Upper lobe of left lung (tissue), 6 donors: ENCODE measurements at places on chromosomes 16 and 17. TPM values are rescaled to one million over a fixed set of nuclear protein-coding genes. Genes with fewer than 3 reads are reported as not detected.

The JPH3 gene
- total RNA-seq: not detected

GRCh38 chr17:14044702-14045101, 24.6 kb upstream of the COX10 start:
- DNase-seq: no peak

DNA sequence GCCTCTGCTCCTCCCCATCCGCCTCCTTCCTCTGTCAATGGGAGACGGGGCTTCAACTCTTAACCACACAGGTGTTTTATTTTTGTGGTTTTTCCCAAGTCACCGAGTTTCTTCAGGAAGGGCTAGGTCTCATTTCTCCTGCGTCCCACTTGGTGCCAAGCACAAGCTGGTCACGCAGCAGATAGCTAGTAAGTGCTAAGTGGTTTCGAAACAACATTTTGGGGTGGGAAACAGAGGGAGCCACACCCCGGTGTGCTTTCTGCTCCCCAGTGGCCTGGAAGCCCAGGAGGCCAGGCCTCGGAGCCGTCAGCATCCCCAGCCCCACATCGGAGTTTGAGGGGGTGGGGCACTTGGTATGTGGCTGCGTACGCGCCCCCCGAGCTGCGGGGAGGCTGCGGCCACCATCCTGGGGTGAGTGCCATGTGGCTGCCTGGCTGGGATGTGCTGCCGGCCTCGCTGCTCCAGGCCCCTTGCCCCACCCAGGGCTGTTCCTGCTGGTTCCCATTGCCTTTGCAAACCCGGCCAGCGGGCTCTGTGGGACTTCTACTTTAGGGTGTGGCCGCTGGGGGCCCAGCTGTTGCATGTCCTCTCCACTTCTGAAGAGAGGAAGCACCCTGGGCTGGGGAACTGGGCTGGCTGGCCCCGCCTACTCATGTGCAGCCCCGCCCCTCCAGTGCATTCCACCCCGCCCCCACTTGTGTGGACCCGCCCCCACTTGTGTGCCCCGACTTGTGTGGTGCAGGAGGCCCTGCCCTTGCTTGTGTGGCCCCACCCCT, 55.6 kb downstream of the BAIAP2 start:
- DNase-seq: peak; percentile 92

- DNase-seq: no peak
These were observed 1.8 kb upstream of the BCAR1 start for GRCh38 chr16:75252946-75253911.

DNA sequence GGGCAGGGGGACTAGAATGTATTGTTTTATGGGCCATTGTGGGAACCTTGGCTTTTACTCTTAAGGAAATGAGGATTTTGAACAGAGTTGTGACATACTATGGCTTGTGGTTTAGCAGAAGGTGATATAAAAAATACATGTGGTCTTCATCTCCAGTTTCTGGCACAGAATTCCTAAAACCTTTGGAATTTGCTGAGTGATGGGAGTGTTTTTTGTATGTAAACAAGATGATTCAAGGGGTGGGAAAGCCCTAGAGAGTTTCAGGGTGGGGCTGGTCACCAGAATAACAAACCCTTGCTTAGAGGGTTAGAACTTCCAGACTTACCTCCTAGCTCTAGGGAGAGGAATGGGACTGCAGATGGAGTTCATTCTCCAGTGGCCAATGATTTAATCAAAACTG, 316.1 kb downstream of the PHKB start:
- no peak for DNase-seq

- no peak for DNase-seq
These were observed 404.6 kb downstream of the SLC39A11 start for GRCh38 chr17:72687886-72688285.

DNA sequence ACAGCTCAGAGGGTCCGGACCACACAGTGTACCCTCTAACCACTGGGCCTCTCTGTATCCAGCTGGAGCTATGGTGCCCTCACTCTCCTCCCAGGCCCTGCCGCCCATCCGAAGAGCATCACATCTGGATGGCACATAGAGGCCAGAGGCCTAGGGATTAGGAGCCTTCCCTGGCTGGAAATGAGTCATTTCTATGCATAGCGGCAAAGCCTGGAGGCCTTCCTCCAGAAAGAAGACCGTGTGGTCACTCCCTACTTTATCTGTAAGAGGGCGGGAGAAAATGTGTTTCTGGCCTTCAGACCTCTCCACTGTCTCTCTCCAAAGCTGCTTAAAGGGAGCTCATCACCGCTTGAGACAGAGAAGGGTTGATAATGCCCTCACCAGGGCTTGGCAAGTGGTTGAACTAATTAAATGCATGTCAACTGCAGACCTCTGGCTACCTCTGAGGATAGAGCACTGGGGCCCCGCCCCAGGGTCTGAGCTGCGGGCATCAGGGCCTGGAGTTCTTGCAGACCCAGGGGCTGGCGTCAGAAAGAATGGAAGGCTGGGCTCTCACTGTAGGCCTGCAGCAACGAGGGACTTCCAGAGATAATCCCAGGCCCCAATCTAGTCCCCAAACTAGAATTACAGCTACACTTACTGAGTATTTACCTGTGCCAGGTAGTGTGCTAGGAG, 122.2 kb downstream of the IRX5 start:
- DNase-seq: peak; percentile 27

The ASGR2 gene
- total RNA-seq: 1.5 TPM

GRCh38 chr16:24771779-24772157, 42.3 kb downstream of the TNRC6A start:
- DNase-seq: no peak

DNA sequence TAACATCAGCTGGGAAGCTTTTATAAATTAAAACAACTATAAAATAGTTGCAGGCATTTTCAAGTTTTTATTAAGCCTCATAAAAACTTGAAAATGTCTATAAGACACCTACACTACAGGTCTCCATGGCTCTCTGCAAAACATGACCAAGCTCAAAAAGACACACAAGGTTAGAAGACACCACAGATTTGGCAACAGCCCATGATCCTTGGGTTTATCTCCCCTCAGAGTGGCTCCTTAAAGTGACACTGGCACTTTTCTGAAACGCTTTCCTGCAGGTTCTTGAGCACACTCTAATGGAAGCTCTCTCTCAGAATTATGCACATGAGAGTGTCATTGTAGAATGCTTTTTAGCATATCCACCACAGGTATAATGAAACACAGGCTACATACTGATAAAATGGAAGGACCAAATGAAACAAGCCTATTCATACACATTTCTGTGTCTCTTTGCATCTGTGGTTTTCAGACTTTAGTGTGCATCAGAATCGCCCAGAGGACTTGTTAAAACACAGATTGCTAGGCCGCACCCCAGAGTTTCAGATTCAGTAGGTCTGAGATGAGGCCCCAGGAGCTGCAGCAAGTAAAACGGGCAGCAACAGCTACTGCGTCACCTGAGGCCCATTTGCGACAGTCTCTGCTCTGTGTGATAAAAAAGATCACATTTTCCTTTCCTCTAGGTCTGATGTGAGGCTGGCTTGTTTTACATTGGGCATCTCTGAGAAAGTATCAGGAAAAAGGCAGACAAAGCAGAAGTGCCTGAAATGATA, 75.0 kb upstream of the WSB1 start:
- DNase-seq: no peak

- DNase-seq: no peak
These were observed 21.5 kb upstream of the SRSF1 start for GRCh38 chr17:58028578-58028977.

The FOXC2 gene
- not detected for total RNA-seq

The GAST gene
- total RNA-seq: not detected

The ADCY9 gene
- 80.1 TPM for total RNA-seq

The STX8 gene
- 52.8 TPM for total RNA-seq

- DNase-seq: no peak
These were observed 394.1 kb downstream of the SOX9 start for GRCh38 chr17:72514891-72515290.

The EME1 gene
- 12.1 TPM for total RNA-seq

The BCAR1 gene
- 60.9 TPM for total RNA-seq

The APPBP2 gene
- 19.5 TPM for total RNA-seq

The INO80E gene
- 66.8 TPM for total RNA-seq

GRCh38 chr16:11080999-11081630, 136.8 kb downstream of the CLEC16A start:
- no peak for DNase-seq

GRCh38 chr17:74712301-74712700, 422 bp downstream of the CD300LF start:
- DNase-seq: no peak

DNA sequence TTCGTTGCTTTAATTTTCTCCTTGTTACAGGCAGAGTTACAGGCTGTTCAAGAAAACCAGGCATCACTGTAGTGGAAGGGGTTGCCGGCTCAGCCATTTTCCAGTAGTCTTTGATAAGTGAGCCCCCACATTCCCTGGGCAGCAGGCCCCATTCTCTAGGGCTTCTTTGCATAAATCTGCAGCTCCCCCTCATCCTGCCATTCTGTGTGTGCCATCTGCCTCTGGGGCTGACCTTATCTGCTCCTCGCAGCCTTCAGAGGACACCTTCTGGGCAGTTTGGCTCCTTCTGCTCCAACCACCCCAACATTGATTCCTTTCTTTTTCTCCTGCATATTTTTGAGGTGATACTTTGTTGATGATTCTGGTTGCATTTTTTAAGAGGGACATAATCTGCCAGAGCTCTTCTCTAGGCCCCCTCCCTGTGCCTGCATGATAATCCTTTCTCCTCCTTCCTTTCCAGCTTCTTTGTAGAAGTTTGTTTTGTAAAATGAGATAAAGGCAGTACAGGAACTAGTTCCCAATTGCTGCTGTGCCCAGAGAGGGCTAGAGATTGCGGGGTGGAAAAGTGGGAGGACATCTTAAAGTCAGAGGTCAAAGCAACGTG, 17.1 kb downstream of the RND2 start:
- DNase-seq: no peak

The ELMO3 gene
- total RNA-seq: 25.0 TPM

The ALOX15B gene
- total RNA-seq: 142 TPM

DNA sequence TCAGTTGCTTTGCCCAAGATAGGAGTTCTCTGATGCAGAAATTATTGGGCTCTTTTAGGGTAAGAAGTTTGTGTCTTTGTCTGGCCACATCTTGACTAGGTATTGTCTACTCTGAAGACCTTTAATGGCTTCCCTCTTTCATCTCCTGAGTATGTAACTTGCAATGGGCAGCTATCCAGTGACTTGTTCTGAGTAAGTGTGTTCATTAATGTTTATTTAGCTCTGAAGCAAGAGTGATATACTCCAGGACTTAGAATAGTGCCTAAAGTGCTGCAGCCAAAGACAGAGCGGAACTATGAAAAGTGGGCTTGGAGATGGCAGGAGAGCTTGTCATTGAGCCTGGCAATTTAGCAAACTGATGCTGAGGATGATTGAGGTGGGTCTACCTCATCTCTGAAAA, 8.8 kb upstream of the TANGO6 start:
- DNase-seq: no peak

DNA sequence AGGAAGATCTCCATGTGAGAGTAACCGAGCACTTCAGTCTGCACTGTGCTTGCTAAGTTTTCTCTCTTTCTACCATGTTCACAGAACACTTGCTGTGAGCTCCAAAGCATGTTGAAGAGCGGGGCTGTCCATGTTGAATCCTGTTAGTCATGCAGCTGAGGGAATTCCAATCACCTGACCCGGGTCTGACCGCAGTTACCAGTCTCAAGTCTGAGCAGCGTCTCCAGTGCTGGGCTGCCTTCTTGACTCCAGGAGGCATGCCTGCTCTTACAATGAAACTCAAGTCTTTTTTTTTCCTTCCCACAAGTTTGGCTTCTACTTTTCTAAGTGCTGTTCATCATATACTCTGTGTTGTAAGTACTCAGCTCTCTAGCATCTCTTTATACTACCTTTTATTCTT, 44.3 kb downstream of the HOXB1 start:
- DNase-seq: no peak

DNA sequence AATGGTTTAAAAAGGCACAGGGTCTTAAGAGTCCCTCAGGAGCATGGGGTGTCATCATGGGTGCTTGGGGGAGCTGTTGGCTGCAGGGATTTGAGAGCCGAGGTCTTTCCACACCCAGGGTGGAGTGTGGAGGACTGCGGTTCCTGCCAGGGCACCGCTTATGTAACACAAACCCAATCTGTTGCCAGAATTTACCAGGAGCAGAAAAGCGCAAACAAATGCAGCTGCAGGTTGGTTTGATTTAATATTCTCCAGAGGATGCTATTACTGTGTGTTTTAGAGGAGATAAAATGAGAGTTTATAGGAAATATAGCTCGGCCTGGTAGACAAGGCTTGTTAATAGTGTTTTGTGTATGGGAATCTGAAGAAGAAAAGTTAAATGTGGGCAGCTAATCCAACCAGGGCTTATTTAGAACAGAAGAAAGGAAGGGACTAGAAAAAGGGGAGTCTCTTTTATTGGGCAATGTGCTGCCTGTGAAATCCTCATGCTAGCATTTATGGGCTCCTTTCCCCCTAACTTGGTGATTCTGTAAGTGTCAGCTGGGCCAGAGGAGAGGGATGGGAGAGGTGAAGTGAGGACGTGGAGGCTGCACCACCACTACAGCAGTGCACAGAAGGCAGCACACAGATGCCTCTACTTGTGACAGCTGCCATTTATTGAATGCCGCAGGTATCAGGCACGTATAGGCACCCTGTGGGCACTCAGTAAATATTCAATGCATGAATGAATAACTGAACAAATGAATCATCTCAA, 174.7 kb downstream of the KATNIP start:
- no peak for DNase-seq
